SJSA1 (cell line): ENCODE measurements at places on chromosomes 4 and X. TPM values are rescaled to one million over a fixed set of nuclear protein-coding genes. Genes with fewer than 3 reads are reported as not detected.
A peak's percentile ranks its signal among the peaks of the same experiment; 100 is the strongest.

- no peak for DNase-seq
Observed at GRCh38 chr4:83013420-83013867, 2.8 kb upstream of the LIN54 start.

The STPG2 gene
- total RNA-seq = not detected in 2 replicates

DNA sequence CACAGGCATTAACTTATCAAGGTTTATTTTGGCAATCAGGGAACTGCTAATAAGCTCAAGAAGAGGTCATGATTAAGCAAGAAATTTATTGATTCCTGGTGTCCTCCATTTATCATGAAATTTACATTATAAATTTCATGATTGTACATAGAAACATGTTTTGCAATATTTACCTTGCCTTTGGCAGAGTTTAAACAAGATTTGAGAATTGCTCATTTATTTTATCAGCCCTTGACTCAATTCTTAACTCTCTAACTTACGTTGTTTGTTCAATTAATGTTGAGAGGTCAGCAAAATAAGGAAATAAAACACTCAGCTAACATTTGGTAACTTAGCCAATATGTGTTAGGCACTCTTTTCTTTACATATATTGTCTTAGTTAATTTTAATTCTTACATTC is 286.6 kb downstream of the SLC7A11 start:
- no peak for DNase-seq

DNA sequence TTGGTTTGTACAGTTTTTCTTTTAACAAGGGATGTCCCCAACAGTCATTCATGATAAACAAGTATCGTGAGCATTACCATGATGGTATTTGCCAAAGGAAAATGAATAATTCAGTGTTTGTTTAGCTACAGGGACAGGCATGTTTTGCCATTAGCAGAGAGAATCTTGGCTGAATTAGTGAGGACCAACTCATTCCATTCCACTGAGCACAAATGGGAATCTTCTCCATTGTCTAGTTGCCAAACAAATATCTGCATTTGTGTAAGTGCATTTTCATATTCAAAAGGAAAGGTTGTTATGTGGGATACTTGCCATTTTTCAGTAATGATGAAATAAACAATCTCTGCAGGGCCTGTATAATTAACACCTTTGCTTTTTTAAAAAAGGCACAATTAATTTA is 1762.6 kb downstream of the RPA4 start:
- DNase-seq = no peak

The PAGE5 gene
- total RNA-seq = not detected in 2 replicates

DNA sequence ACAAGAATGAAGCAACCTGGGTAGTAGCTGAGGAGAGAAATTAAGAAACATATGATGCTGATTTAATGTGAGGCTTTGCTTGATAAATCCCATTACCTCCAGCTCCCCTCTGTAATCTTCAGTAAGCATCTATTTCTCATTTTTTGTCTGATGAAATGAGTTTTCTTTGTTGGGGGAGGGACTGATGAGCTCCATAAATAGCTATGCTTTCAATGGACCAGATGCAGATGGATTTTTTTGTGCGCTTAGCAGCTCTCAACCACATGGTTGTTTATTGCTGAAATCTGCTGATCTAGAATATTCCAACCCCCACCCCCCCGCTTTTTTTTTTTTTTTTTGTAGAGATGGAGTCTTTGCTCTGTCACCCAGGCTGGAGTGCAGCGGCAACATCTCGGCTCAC is 1082.0 kb downstream of the RAPGEF2 start:
- no peak for DNase-seq

GRCh38 chrX:23228950-23229448 is 105.7 kb upstream of the PTCHD1 start:
- DNase-seq = no peak

DNA sequence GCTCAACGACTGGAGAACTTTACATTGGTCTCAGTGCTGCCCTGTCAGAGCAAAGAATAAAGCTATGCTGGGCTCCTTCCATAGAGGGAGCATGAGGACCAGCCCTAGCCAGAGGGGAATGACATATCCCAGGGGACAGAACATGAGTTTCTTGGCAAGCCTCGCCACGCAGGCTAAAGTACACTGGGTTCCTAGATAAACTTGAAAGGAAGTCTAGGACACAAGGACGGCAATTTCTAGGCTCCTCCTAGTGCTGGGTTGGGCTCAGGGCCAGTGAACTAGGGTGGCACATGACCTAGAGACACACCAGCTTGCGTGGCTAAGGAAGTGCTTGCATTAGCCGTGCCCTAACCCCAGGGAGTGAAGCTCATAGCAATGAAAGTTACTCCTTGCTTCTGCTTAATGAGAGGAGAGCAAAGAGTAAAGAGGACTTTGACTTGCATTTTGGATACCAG is 141.0 kb downstream of the MAB21L2 start:
- DNase-seq = no peak

DNA sequence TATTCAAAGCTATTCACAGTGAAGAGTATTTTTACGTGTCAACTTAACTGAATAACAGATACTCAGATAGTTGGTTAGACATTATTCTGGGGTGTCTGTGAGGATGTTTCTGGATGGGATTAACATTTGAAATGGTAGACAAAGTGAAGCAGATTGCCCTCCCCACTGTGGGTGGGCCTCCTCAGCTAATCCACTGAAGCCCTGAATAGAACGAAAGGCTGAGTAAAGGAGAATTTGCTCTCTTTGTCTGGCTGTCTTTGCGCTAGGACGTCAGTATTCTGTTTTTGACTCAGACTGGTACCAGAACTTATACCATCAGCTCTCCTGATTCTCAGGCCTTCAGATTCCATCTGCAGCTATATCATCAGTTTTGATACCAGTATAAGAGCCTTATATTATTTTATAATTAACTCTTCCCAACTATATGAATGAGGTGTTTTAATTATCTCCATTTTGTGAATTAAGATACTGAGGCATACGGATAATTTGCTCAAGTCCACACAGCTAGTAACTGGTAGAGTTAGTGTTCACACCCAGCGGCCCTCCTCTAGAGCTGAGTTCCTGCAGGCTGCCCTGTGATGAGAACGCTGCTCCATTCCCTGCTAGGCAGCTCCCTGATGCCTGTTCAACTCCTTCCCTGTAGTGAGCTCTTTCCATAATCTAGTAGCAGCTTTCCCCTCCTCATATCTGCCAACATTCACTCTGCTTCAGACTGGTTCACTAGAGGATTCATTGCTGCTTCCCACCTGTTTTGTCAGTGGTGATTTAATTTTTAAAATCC is 87.5 kb downstream of the RBM46 start:
- DNase-seq = no peak

The ABLIM2 gene
- 0.13 TPM in 1 of 2 replicates, not detected in the other for total RNA-seq

- no peak for DNase-seq
Observed at GRCh38 chr4:159705334-159705733, 602.5 kb downstream of the RAPGEF2 start.

DNA sequence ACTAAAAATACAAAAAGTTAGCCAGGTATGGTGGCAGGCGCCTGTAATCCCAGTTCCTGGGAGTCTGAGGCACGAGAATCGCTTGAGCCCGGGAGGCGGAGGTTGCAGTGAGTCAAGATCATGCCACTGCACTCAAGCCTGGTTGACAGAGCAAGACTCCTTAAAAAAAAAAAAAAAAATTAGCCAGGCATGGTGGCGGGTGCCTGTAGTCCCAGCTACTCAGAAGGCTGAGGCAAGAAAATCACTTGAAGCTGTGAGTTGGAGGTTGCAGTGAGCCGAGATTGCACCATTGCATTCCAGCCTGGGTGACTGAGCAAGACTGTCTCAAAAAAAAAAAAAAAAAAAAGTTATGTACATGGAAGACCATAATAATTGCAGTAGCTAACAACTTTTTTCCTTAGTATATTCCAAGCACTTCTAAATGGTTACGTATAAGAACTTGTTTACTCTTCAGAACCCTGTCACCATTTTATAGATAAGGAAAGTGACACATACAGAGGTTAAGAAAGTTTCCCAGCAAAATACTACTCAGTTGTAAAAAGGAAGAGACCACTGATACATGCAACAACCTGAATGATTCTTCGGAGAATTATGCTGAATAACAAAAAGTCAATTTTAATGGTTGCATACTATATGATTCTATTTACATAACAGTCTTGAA is 24.5 kb downstream of the RUFY3 start:
- DNase-seq = no peak

GRCh38 chr4:5045097-5045496 is 6.2 kb upstream of the STK32B start:
- no peak for DNase-seq

The CXorf49 gene
- not detected in 2 replicates for total RNA-seq

DNA sequence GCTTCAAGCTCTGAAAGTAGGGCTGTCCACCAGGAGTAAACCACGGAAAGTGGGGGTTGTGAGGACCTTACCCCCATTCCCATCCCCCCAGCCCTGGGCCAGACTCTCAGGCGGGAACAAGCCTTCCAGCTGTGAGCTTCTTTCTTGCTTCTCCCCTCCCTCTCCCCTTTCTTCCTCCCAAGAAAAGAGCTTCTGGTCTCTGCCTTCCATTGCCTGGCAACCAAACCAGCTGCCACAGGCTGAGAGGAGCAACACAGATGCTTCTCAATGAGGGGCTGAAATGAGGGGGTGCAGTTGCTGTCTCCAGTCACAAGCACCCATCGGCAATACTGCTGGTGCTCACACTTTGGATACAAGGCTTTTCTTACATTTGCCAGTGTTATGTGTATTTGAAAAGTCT is 72.5 kb downstream of the SLC16A2 start:
- no peak for DNase-seq

- peak; percentile 98 for DNase-seq
Observed at GRCh38 chr4:78293821-78294301, 236.7 kb downstream of the FRAS1 start.

DNA sequence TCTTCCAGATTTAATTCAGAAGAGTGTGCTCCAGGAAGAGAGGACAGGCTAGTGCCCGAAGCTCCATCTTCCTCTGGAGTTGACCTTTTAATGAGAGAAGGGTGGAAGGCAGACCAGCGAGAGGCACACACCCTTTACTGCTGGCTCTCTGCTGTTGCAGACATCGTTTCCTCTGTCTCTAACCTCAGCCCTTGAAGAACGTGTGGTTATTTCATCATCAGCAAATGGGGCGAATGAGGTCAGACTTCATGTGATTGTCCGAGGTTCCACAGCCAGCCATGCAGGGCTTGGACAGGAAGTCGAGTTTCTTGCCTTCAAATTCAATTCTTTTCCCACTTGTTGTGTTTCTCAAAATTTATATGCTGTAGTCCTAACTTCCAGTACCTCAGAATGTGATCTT is 155.2 kb upstream of the MSX1 start:
- no peak for DNase-seq

GRCh38 chrX:23503835-23504539 is 163.3 kb upstream of the PRDX4 start:
- no peak for DNase-seq

- no peak for DNase-seq
Observed at GRCh38 chr4:45350438-45350837, 624.1 kb upstream of the GNPDA2 start.
